Mammary epithelial cell (primary cell): ENCODE measurements at places on chromosomes 1 and 21. TPM values are rescaled to one million over a fixed set of nuclear protein-coding genes. Genes with fewer than 3 reads are reported as not detected.

Gene C8B
- not detected for total RNA-seq

Gene BRINP3
- total RNA-seq, result not detected in 2 replicates

DNA sequence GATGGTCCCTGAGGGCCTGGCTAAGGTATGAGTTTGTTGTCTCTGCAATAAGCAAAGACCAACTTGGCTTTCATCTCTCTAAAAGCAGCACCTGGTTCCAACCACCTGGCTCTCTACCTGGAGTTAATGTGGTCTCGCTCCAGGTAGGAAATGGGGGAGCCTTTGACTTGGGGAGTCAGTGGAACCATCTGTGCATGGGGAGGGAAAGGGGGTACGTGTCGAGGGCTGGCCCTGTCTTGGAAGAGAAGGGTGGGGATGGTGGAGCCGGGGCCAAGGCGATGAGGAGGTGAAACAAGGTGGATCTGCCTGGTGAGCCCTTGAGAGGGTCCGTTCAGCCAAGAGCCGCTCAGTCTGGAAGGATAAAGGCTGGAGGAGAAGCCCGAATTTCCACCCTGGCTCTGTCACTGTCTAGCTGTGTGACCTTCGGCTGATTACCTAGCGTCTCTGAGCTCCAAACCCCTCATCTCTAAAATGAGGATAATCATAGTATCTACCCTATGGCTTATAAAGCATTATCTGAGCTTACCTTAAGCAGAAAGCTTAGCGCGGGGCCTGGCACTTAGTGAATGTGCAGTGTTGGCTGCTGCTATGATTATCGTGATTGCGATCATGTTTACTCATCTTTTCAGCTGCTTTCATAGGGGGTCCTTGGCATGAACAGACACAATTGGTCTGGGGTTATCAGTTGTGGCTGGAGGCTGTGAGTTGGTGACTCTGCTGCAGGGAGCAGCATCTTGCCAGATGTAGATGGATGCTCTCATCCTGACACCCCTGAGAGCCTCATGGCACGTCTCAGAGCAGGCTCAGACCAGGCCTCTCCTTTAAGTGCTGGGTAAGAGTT is 78.7 kb downstream of the ACTL8 start:
- DNase-seq, result no peak

DNA sequence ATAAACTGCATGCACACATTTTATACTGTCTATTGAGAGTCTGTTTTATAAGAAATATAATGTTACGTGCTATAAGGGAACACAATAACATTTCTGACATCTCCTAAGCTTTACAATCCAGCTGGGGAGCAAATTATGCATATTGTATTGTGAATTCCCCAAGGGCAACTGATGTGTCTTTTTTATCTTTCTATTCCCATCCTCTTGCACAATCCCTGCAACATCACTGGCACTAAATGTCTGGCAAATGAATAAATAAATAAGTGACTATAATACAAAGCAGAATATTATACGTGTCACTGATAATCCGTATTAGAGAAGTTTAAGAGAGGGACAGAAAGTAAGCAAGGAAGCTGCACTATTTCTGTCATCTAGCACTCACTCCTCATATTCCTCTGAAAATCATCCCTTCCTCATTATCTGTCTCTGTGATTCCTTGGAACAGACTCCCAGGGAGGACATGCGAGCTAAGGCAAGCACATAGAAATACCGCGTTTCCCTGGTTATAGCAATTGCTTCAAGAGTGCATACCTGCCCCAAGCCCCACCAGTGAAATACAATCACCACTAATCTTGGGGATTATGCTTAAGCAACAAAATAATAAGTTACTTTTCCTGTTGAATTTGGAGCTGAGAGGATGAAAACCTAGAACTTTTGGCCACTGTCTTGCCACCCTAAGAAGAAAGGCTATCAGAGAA is 205.4 kb downstream of the SMYD3 start:
- no peak for DNase-seq

GRCh38 chr21:45372732-45373355 is 32.1 kb upstream of the COL18A1 start:
- peak; percentile 89 for DNase-seq

GRCh38 chr1:163047951-163048659 is 21.1 kb upstream of the RGS4 start:
- DNase-seq, result peak; percentile 26

GRCh38 chr1:115423776-115424175 is 85.7 kb upstream of the NGF start:
- DNase-seq, result no peak

DNA sequence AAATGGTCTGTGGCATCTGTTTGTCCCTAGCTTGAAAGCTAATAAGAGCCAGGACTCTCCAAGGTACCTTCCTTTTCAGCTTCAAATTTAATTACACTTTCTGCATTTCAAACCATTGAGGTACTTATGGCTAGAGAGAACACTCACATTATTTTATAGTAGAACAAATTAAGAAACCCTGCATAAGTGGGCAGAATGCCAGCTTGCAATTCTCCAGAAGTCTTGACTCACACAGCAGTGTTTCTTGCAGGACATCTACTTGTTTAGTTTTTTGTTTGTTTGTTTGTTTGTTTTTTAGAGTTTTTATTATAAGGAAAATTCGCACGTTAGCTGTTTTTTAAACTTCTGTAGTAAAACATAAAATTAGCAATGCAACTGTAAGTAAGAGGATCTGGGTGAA is 397.2 kb downstream of the NEGR1 start:
- no peak for DNase-seq

- DNase-seq, result no peak
Observed at GRCh38 chr1:14778898-14779865, 180.7 kb downstream of the KAZN start.

GRCh38 chr1:27098431-27099134 is 56.3 kb downstream of the SLC9A1 start:
- DNase-seq, result peak; percentile 73

DNA sequence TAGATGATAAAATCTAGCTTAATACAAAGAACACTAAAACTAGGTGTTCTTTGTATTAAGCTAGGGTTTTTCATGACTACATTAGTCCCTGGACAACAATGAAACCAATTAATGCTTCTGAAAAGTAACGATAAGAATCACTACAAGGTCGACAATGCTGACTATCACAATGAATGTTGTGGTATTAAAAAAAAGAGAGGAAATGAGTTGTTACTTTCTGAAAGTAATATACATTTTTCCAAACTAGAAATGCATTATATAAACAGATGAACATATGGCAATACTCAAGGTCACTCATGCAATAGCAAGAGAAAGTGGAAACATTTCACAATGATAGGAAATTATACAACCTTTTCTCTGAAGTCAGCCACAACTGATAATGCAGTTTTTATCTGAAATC is 19.0 kb downstream of the DPH5 start:
- no peak for DNase-seq

Gene GPR161
- total RNA-seq, result 15.0 TPM

Gene EPS15
- total RNA-seq, result 52.3 and 58.8 TPM in 2 replicates

DNA sequence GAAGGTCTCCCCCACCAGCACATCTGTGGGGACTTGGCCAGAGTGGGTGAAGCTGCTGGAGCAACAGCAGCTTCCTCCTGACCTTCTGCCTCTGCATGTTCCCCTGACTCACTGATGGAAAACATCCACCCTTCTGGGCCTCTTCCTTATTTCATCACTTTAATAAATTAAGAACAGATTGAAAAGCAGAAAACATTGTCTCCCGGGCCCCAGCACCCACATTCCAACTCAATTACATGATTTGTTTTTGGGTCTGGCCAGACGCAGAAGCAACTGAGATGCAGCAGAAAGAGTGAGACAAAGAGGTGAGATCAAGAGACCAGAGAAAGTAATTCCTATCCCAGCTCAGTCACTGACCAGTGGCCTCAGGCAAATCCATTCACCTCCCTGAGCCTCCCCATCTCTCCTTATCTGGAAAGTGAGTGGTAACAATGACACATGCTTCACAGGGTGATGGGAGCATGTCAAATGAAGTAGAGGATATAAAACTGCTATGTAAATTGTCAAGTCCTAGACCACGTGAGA is 157.1 kb downstream of the ELAVL4 start:
- no peak for DNase-seq

Gene NTPCR
- total RNA-seq, result 15.3 TPM

Gene IL10
- total RNA-seq, result not detected

DNA sequence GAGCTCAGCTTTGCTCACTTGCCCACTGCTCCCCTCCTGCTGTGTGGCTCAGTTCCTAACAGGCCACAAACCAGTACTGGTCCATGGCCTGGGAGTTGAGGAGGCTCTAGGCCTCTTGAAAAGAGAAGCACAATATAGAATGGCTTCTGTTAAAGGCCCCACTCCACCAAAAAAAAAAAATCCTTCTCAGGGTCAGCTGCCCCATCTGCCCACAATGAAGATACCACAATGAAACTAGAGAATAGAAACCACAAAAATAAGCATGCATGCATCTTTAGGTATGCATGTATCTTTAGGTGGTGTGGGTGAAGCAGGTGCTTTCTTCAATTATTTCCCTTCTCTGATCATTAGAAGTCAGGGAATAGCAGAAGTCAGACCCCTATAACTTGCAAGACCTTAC is 620.4 kb upstream of the BEND5 start:
- no peak for DNase-seq

DNA sequence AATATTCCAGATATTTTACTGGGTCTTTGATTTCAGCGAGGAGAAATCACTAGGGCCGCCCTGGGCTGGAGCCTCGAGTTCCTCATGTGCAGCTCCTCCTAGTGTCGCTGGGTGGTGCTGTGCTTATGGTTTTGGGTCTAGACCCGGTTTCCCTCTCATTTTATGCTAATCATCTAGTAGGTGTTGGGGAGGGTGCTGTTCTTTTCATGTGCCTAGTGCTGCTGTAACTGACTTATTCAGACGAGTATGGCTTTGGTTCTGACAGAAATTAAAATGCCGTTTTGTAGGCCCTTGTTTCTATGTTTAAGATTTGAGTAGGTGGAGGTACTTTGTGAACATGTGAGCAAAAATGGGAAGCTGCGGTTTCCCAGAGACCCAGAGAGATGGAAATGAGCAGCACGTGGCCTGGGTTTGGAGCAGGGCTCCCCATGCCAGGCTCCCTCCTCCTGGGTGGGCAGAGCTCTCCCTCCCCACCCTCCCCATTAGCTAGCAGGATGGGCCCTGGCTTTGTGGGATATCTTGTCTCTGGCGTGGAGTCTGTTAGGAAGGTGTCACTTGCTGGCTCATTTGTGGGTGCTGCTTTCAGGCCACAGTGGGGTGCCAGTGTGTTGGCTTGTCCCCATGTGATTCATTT is 74.0 kb upstream of the GPR88 start:
- peak; percentile 42 for DNase-seq

DNA sequence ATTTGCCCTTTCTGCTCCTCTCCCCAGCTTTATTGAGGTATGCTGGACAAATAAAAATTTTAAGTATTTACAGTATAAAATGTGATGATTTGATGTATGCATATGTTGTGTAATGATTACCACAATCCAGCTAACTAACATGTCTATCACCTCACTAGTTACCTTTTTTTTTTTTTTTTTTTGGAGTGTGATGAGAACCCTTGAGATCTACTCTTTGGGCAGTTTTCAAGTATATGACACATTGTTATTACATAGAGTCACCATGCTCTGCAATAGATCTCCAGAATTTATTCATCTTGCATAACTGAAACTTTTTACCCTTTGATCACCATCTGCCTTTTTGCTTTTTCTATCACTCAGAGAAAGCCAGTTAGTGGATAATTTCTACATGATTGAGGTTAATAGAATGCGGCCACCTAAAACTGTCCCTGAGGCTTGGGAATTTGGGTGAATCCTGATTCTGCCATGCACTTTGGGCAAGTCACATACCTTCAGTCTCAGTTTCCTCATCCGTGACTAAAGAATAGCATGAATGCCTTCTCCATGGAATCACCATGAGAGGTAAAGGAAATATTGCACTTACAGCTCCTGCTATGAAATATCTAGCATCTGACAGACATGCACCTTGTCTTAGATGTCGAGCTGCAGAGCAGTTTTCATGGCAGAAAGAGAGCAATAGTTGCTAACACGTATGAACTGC is 295.2 kb downstream of the DISC1 start:
- DNase-seq, result no peak

GRCh38 chr1:77068013-77068412 is 151.2 kb downstream of the PIGK start:
- peak; percentile 76 for DNase-seq
